ENCODE measurements at places on chromosomes 3 and 15. TPM values are rescaled to one million over a fixed set of nuclear protein-coding genes. Genes with fewer than 3 reads are reported as not detected.

DNA sequence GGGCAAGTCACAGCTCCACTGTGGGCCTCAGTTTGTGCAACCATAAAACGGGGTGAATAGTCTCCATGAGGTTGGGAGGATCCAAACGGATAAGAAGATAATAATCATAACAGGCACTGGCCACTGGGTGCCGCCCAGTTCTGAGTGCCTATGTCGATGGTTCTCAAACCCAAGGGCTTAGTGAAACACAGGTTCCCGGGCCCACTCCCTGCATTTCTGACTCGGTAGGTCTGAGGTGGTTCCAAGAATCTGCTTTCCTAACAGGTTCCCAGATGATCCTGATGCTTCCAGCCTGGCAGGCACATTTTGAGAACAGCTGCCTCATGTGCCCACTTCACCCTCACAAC, 21.2 kb downstream of the ALS2CL start:
- DNase-seq: no peak

DNA sequence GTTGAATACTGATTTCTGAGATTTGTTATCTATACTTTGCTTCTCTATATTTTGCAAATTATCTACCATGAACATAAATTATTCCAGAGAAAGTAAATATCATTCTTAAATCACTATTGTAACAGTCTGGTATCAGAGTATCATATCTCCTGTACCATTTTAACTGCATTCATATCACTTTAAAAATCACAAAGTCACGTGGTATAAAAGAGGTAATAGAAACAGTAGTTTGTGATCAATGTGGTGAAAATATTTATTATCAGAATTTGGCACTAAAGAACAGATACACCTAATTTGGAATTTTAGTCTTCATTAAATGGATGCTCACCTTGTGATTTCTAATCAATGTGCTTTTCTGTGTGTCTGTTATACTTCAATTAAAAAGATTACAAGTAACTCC, 47.8 kb downstream of the P3H2 start:
- no peak for DNase-seq

DNA sequence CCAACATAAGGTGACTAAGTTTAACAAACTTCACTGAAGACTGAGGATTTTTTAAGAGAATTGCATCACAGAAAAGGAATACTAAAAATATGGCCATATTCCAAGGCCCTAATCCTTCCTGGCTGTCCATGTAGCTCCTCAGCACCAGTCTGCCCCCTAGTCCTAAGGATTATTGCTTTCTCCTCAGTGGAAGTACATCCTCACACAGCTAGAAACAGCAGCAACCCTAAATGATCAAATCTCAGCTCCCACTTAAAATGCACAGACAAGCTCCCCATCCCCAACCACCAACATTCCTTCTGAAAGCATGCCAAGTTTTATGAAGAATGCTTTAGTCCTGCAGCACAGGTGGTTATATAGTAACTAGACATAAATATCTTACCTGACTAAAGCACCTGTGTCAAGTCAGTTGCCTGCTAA, 14.7 kb downstream of the ST3GAL6 start:
- DNase-seq: no peak

Gene ABCC5
- total RNA-seq: 15.2 TPM

- DNase-seq: no peak
Measured at GRCh38 chr3:128439226-128439625, 27.5 kb downstream of the DNAJB8 start.

DNA sequence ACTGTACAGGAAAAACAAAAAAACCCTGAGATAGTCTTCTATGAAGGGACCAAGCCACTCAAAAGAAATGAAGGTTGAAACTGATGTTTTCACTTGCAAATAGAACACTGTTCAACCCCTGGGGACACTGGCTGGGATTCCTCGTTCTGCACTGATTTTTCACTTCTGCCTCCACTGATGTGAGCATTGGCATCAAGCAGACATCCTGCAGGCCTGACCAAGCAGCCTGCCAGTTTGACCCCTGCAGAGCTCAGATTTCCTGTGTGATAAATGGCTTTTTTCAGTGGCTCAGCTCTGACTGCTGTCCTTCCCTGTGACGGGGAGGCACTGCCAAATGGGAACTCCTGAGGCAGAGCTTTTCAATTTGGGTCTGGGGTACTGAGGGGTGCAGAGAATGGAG, 50.0 kb downstream of the RASGRP1 start:
- no peak for DNase-seq
